Activated B cell treated with CpG ODN at 0.5 μM for 24 hours (primary cell): ENCODE measurements at places on chromosomes 7 and 10.

- DNase-seq = no peak
These were observed 40.7 kb downstream of the AHR start for GRCh38 chr7:17339139-17339538.

DNA sequence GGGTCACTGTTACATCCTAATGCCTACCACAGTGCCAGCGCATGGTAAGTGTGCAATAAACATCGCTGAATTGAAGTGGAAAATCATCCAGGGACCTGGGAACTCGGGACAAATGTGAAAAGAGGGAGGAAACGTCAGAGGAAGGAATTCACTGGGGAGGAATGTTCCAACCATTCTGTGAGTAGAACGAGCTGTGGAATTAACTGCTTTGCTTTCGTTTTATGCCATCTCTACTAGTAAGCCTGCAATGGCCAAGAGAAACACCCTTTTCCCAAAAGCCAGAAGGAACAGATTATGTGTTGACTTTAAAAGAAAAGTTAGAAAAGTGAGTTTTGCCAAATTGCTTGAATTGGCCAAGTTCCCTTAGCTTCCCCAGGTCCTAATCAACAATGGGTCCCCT lies 1044.9 kb downstream of the TYW1 start:
- DNase-seq = no peak

- DNase-seq = no peak
These were observed 21.5 kb downstream of the CLDN12 start for GRCh38 chr7:90424720-90425119.

DNA sequence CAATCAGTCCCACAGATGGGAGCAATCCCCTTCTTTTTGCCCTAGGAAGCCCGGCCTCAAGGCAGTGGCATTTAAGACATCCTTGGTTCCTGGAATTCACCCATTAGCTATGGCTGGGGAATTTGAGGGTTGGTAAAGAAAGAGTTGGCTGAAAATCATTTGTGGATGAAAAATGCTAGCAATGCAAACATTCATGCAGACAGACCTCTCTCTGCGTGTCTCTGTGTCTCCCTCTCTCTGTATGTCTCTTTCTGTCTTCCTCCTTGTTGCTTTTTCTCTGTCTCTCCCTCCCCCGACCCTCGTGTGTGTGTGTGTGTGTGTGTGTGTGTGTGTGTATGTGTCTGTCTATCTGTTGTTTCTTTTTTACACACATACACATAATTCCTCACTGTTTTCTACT lies 19.4 kb downstream of the LDB3 start:
- no peak for DNase-seq

DNA sequence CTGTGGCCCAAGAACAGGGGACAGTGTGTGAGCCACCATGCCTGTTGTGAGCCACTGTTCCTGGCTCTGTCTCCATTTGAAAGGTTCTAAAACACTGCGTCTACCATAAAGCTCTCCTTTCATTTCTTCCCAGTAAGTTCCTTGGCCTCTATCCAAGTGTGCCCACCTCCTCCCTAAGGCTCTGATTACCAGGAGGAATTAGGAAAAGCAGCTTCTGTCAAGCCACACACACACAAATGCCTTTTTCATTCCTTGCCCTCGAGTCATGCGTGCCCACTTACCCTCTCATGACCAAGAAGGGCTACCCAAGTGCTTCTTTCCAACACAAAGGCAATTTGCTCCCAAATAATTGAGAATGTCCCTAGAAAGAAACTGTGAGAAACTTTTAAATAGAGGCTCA lies 70.8 kb upstream of the PARD3 start:
- DNase-seq = no peak

DNA sequence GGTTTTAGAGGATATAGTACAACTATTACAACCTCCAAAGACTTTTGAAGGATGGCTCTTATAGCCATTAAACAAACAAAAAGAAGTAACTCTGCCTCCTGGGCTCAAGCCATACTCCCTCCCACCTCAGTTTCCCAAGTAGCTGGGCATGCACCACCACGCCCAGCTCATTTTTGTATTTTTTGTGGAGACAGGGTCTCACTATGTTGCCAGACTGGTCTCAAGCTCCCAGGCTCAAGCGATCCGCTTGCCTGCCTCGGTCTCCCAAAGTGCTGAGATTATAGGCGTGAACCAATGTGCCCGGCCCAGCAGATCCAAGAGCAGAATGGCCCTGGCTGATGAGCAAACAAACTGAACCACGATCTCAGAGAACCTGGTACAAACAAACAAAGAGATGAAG lies 16.0 kb downstream of the NANOS1 start:
- no peak for DNase-seq

DNA sequence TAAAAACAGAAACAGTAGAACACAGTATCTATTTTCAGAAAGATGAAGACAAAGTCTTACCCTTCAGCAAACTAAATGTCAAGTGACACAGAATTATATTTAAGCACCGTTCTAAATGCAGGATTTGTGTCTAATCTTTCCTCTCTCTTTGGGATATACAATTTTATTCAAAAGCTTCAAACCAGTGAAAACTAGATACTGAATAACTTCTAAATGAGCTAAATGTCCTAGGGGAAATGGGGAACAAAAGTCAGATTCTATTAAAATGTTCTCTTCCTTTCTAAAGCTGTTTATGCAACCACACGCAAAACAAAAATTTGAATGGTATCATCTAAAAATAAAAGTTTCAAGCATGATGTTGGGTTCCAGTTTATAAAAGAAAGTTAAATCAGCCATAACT lies 136.4 kb upstream of the AOAH start:
- DNase-seq = no peak

DNA sequence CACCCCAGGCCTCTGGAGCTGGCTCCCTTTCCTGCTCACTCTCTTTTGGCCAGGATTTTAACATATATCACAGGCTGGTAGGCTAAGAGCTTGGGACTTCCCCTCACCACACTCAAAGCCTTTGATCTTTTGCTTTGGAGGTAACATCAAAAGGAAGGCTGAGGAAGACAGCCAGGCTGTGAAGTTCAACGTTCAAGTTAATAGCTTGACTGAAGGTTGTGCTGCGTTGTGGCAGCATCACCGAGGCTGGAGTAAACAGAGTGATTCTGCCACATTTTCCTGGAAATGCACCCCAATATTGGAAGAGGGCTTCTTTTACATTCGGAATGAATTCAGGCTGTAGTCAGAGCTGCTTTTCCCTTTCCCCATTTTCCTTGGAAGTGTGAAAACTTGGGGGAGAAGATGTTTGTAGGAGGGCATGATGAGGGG lies 57.3 kb downstream of the TCF7L2 start:
- DNase-seq = no peak

DNA sequence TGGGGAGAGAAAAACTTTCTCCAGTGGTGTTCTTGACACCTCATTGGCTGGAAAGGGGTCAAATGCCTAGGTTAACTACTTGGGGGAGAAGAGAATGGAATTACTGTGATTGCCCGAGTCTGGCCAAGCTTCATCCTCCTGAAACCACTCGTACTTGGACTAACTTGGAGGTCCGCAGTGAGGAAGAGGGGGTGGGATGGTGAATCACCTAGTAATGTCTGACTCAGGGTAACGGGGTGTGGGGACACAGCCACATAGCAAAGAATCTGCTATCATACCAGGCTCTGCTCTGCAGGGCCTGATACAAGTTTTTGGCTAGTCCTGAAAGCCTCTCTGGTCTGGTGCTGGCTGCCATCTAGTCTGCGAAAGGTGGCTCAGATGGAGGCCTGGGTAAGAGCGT lies 190.9 kb downstream of the RPS24 start:
- no peak for DNase-seq

- DNase-seq = no peak
These were observed at the start of gene UFSP1 for GRCh38 chr7:100888988-100889750. Gene UFSP1 (minus strand): TSS chr7:100889715. CDS start chr7:100889271, 444 bp downstream.

DNA sequence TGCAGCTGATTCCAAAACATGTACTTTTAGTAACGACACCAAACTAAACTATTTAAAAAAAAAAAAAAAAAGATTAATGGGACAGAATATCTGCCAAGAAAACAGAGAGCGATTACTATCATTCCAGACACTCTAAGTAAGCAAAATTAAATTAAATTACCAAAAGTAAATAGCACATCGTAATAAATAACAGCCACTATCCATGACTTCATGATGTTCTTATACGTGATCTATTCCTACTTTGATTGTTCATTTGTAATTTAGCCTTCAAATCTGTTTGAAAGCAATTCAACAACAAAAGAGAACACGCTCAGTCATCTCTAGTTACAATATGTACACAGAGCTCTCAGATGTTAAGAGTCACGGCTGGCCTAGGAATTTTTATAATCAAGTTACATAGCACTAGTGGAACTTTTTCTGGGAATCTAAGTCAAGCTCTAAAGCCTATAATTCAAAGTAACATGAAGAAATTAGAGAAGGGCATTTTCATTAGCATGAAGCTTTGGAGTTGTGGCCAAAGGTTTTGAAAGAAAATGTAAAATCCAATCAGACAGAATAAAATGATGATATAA lies 241.7 kb upstream of the NEBL start:
- DNase-seq = no peak

DNA sequence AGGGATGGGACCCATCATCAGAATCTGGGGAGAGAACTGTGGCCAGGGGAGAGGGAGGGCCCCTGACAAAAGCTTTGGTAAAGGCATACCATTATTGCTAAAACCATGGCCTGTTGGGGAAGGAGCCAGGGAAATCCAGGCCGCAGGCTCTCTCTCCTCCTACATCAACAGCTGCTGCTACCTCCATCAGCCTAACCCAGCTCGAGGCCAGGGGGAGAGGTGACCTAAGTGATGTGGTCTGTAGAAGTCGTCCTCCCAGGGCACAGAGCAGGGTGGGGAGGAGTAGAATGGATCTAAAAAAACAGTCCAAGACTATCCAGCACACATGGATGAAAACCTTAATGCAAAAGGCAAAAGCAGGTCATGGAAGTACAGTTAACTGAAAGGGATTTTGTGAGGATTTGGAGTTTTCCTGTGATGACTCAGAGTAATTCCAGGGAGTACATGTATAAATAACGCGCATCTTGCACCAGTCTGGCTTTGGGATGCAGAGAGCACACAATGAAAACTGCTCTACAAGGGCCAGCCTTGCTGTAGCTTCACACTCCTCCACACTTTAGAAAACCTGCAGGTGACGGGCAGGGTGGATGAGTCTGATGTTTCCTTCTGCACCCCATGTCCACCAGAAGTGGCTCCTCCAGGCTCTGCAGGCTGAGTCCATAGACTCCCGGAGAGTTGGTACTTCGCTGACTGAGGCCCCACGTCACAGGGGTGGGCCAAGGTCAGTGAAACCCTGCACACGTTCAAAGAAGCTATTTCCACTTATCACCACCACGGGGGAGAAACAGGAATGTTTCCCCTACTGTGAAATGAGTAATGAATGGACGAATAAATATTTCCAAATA lies 38.5 kb upstream of the MSMB start:
- no peak for DNase-seq

DNA sequence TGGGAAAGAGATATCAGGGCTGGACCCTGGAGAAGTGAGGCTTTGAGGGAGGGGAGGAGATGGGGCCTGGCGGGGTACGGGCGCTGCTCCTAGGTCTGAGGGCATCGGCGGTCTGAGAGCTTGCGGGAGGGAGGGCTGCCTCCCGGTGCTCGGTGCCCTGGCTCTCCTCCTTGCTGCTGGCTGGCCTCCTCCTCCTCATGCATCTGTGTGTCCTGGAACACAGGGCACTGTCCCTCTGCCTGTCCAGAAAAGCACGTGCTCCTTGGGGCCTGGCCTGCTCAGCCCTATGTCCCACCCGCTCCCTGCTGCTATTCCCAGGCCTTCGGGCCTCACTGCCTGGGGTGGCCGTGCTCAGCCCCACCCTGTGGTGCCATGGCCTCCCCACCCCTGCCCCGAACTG lies 166.9 kb downstream of the RNF216 start:
- DNase-seq = no peak

GRCh38 chr10:22697800-22698199 lies 16.6 kb downstream of the PIP4K2A start:
- no peak for DNase-seq

DNA sequence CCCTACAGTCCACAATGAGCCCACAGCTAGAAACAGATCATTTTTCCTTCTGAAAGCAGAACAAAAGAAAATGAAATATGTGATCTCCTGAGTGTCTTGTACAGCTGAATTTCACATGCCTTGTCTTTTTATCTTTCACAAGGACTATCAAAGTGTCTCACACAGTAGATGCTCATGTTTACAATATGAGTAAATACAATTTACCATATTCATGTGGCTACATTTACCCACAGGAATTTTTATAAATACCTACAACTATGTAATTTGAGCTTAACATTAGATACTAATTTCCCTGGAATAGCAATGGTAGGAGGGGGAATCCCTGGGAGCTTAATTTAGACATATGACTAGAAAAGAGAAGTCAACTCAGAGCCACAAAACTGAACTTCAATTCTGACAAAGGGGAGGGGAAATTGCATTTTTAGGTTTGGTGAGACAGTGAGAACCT lies 186.2 kb downstream of the MACC1 start:
- no peak for DNase-seq

DNA sequence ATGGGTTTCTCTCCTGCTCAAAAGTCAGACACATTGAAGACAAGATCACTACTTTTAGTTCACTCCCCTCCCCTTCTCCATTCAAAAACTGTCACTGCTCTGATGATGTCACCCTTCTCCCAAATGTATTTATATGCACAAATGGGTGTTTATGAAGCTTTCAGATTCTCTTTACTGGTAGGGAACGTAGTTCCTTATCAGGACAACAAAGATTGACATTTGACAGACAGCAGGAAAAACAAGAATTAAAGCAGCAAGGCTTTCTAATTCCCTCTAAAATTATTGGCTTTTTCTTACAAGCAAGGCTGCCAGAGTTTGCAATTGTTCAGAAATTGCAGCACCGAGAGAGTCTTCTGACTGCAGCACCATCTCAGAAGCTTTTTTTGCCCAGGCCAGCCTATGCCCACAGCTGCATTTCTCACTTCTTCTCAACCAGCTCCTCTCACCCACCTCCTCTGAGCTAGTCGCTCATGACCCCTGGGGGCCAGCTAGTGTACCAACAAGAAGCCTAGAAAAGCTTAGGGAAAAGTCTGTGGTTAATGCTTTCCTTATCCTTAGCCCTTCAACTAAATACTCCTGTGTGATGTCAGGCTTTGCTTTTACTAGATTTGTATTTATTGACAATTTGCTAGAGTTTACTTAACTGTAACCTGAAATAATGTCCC lies 265.1 kb downstream of the HTR7 start:
- DNase-seq = no peak

- no peak for DNase-seq
These were observed 50.6 kb upstream of the DUSP5 start for GRCh38 chr10:110446954-110447608.

GRCh38 chr7:38656968-38657367 lies 25.8 kb upstream of the AMPH start:
- DNase-seq = no peak

DNA sequence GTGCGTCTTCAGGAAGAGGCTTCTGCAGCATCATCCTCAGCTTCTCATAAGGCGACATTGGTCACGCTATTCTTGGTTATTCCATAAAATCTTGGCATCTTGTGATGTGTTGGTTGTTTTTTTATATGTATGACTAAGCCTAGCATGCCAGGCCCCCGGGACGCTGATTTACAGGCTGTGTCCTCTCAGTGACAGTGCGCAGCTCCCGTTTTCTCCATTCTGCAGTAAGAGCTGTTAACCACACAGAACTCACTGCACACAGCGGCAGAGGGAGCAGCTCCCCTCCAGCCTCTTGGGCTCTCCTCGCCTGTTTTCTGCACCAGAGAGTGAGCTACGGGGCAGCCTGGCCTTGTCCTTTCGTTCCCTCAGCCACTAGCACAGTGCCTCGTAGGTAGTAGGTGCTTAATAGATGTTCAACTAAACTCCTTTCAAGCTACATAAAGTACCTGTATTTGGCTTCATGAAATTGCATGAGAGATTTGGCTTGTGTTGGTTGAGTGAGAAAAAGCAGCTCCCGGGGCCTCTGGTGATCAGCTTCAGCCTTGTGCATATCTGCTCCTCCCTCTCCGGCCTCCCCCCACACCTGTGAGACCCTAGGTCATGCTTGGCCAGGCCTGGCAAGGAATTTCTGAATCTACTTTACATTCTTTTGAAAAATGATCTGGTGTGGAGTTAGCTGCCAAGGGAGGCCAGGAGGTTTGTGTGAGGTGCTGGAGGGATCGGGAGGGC lies 116.2 kb downstream of the WDR37 start:
- DNase-seq = no peak
